LoVo (cell line): ENCODE measurements at places on chromosomes 3 and 15.

DNA sequence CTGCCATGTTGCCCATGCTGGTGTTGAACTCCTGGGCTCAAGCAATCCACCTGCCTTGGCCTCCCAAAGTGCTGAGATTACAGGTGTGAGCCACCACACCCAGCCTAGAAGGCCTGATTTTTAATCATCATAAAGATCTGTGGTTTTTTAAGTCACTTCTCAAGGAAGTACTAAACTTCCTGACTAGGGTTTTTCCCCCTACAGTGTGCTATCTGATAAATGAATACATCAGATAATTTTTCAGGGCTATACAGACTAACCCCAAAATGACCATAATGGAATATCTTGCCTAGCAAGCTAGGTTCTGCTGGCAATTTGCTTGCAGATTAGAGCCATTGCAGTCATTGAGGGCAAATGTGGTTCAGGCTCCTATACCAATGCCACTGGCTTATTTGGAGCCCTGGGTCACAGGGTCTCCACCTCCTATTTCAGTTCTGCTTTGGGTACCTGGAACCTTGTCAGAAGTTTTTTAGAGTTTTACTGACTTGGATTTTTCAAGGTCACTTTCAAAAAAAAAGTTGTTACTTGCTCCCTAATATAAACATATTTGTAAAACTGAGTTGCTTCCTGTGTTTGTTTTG is 80.8 kb downstream of the SLC49A4 start:
- no peak for DNase-seq

DNA sequence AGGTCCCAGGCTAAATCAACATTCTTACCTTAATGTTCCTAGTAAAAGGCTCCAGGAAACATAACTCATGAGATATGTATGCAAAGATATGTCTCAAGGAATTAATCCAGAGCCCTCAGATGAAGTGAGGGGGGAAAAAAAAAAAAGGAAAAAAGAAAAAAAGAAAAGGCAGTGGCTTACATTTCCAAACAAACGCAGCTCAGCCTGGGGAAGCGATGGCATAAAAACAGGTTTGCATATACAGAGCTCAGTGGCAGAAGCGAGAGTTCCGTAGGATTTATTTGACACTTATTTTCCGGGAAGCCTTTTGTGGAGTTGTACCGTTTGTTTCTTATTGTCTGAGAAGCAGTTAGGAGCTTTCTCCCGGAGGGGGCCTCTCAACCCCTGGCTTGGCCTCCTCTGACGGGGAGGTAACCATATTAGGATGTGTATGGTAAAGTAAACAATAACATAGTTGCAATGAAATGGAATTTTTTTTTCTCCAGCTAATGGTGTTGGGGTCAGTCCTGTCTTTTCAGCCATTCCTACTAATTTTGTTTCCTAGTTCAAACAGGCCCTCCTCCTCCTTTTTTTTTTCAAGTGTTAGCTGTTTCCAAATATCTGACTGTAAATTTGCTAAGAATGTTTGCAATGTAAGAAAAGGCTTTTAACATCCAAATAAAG is 338.6 kb downstream of the FOXP1 start:
- no peak for DNase-seq

DNA sequence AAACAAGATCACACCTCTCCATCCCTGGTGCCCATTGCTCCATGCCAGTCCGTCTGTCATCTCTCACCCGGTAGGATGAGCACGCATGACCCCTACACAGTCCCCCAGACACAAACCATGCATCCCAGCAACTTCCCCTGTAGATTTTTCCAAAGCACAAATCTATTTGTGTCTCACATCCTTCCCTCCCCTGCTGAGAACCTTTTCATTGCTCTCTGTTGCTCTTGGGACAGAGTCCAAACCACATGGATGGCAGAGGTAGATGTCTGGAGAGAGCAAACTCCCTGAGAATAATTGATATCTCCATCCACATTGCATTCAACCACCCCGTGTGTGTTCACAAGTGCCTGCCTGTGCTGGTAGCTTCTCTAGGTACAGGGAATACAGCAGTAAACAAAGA is 29.9 kb upstream of the LRTM1 start:
- DNase-seq, result no peak

GRCh38 chr3:113254171-113254947 is 43.0 kb downstream of the BOC start:
- no peak for DNase-seq

DNA sequence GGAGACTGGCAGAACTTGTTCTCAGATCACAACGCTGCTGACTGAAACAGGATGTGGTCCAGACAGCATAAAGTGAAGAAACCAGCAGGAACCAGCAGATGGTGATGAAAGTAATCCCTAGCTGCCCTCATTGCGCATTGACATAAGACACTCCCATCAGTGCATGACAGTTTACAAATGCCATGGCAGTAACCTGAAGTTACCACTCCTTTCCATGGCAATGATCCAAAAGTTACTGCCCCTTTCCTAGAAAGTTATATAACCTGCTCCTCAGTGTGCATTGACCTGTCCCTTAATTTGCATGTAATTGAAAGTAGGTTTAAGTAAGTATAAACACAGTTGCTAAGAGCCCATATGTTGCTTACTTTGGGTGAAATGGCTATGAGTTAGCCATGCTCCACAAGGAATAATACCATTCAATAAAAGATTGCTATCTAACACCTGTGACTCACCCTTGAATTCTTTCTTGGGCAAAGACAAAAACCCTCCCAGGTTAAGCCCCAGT is 149.1 kb upstream of the CD96 start:
- DNase-seq, result peak; percentile 7

- DNase-seq, result peak; percentile 65
These were observed 2.4 kb downstream of the ARHGEF3 start for GRCh38 chr3:56799251-56799882.

DNA sequence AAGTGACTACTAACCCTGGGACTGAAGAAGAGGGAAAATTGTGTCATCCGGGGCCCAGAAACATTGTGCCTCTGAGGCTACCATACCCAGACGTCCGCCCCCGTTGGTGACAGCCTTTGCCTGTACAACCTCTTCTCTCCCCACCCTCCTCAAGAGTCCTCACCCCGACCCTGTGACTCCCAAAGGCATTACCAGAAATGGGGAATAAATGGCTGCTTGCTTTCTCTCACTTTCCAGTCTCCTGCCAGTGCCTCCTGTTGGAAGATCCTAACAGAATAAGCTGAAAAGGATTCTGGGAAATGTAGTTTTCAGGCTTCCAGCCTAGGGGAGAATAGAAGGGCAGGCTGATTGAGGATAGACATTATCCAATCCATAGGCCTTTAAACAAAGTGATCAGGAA is 30.8 kb upstream of the SLC25A36 start:
- no peak for DNase-seq

GRCh38 chr3:67289626-67290025 is 291.5 kb downstream of the KBTBD8 start:
- DNase-seq, result no peak

DNA sequence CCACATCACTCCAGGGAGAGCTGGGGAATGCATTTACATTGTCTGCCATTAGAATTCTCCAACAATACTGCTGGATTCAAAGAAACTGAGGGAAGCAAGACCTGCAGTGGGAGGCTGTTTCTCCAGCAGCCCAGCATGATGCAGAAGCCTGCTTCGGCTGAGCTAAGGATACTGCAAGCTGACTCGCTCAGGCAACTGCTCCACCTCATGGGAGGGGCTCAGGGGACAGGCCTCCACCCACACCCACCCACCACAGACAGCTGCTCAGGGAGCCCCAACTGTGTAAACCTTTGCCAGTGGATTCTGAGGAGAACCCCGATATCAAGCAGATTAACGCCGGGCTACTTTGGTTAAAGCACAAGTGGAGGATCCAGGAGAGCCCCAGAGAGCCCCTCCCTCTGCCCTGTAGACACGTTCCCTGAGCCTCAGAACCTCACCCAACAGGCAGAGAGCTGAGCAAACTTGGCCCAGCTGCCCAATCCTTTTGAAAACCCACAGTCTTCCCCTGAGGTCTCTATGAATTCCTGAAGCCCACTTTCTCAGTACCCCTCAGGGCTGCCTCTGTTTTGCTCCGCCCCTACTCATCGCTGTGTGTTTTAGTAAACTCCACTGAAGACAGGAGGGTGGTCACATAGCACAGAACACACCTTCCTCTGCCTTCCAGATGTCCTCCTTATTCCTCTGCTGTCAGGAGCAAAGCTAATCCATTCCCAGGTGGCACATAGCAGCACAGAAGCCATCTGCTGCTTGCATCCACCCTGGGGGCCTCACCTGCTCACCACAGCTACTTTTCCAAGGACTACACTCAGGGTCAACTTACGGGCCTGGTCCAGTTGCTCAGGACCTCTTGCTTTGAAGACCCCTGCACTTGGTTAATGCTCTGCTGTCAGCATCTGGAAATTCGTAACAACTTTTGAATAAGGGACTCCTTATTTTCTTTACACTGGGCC is 269.0 kb downstream of the ABHD5 start:
- no peak for DNase-seq

DNA sequence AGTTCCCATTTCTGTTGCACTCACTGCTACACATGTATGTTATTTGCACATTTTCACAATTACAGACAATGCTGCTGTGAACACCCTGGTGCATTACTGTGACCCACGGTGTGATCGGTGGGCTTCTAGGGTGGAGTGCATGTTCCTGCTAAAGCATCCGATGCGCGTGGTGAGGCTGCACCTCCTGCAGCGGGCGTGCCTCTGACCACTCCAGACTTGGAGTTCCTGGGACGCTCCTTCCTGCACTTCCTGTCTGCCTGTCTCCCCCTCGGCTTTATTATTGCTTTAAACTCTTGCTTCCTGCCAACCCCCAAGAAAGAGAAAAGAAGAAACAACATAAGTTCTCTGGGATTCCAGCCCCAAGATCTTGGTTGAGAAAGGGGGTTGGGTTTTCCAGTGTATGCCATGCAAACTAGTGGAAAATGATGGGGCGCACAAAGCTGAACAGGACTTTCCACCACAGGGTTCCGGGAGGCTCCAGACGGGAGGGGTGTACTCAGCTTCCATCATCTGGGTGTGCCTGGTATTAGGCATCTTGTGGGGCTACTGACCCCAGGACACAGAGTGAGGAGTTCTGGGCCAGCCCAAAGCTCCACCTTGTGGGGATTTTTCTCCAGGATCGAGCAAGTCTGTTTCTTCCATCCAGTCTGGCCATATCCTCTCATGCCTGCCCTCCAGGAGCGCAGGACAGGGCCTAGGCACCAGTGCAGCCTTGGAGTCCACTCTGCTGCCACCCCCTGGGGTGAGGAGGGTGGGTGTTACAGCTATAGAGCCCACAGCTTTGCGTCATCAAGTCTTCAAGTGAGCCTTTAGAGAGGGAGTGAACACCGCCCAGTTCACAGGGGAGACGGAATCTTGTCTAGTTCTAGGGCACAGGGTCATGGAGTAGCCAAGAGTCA is 11.2 kb downstream of the RPL32 start:
- no peak for DNase-seq

- DNase-seq, result no peak
These were observed 907 bp downstream of the TATDN2 start for GRCh38 chr3:10248984-10249748.

GRCh38 chr15:92503889-92504288 is 110.2 kb downstream of the ST8SIA2 start:
- no peak for DNase-seq

- DNase-seq, result no peak
These were observed 46.7 kb downstream of the ARNT2 start for GRCh38 chr15:80450811-80451321.

GRCh38 chr3:55828712-55829111 is 341.6 kb upstream of the WNT5A start:
- DNase-seq, result no peak

- DNase-seq, result peak; percentile 2
These were observed 484.2 kb downstream of the MECOM start for GRCh38 chr3:169179321-169179720.

DNA sequence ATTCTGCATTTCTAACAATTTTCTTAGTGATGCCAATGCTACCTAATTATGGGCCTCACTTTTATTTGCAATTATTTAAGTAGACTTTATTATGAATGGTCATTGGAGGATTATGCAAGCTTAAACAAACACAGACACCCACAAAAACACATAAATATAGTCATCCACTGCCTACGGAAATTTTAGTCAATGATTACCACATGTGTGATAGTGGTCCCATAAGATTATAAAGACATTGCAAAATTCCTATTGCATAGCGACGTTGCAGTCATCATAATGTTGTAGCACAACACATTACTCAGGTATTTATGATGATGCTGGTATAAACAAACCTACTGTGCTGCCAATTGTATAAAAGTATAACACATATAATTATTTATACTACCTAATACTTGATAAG is 247.8 kb upstream of the ALCAM start:
- peak; percentile 2 for DNase-seq

GRCh38 chr15:100684591-100684990 is 82.2 kb downstream of the ASB7 start:
- no peak for DNase-seq

DNA sequence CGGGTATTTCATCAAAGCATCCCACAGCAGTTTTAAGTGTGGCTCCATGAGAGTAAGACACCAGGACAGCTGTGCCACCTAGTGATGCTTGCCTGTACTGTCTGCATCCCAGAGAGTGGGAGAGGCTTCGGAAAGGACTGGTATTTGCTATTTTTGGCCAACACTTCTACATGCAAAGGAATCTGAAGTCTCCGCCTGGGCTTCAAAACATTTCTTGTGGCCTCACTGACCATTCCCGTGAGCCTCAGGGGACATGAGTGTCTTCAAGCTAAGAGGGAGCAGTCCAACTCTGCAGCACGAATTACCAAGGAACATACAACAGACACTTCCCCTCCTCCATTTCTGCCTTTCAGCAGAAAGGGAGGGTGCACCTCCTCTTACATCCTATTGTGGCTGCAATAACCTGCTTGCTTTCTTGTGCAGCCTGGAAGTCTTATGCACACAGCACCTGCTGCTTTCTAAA is 177.5 kb downstream of the RORA start:
- no peak for DNase-seq

- no peak for DNase-seq
These were observed 62.5 kb downstream of the SLCO3A1 start for GRCh38 chr15:91916051-91916450.

GRCh38 chr15:79640206-79640605 is 208.1 kb downstream of the MINAR1 start:
- peak; percentile 79 for DNase-seq

DNA sequence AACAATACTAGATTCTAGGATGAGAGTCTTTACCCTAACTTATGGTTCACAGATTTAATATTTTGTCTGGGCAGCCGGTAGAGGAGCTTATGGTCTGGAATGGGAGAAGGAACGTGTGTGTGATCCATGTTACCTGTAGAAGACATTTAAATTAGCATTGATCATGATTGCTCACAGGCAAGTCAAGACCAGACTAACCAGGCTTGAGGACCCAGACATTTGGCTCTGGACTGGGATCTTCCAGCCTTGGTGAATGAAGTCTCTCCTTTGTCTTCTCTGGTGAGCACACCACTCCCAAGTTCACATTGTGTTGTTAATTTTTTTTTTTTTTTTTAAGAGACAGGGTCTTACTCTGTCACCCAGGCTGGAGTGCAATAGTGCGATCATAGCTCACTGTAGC is 11.7 kb downstream of the ABHD2 start:
- DNase-seq, result no peak

GRCh38 chr3:16322189-16322588 is 57.2 kb downstream of the OXNAD1 start:
- DNase-seq, result no peak

- DNase-seq, result peak; percentile 59
These were observed 81.6 kb downstream of the PPCDC start for GRCh38 chr15:75104804-75105557.

GRCh38 chr15:44656913-44657312 is 6.5 kb downstream of the SPG11 start:
- DNase-seq, result no peak

GRCh38 chr15:96316953-96317629 is 13.4 kb upstream of the NR2F2 start:
- no peak for DNase-seq
